ENCODE measurements at places on chromosomes 13 and 19. TPM values are rescaled to one million over a fixed set of nuclear protein-coding genes. Genes with fewer than 3 reads are reported as not detected.

- DNase-seq = no peak
Observed at GRCh38 chr13:32530841-32531253, 7.7 kb downstream of the N4BP2L2 start.

DNA sequence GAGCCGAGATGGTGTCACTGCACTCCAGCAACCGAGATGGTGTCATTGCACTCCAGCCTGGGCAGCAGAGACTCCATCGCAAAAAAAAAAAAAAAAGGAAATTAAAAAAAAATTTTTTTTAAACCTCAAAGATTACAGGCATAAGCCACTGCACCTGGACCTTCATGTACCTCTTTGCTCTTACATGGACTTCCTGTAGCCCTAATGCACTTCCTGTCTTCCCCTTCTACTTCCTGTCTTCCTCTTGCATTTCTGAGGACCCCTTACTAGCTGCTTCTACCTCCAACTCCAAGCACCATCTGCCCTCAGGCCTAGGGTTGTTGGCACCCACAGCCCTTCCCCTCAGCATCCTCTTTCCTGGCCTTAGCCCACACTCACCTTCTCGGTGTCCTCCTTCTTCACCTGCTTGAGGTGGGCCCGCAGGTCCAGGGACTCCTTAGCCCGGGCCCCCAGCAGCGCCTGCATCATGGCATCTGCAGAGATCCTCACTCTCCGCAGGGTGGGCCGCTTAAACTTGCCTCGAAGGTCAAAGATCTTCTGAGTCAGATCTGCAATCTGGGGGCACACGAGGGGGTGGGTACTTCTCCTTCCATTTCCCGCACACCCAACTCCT is 3.8 kb downstream of the TNNI3 start:
- no peak for DNase-seq

DNA sequence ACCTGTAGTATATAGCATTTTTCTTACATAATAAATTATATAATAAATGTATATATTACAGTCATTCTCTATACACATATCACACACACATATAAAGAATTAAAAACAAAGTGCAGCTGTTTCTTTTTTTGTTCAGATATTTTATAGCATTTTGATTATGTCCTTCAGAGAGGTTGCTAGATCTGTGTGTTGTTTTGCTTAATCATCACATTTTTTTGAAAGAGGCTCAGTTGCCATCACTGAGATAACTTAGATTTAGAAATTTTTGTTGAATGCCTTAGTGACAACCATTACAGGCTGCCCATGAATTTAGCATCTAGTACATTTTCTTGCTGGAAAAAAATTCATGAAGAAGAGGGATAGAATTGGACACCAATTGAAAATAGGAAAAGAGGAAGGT is 545.2 kb upstream of the PCDH9 start:
- DNase-seq = no peak

GRCh38 chr19:15038294-15038693 is 11.0 kb upstream of the CASP14 start:
- no peak for DNase-seq

The EPS8L1 gene
- total RNA-seq = 0.81 TPM

The FOSB gene
- 10.1 TPM for total RNA-seq

- no peak for DNase-seq
Observed at GRCh38 chr13:107351305-107351704, 783.4 kb upstream of the ARGLU1 start.

GRCh38 chr19:31350693-31351055 is 1.4 kb upstream of the TSHZ3 start:
- DNase-seq = no peak

DNA sequence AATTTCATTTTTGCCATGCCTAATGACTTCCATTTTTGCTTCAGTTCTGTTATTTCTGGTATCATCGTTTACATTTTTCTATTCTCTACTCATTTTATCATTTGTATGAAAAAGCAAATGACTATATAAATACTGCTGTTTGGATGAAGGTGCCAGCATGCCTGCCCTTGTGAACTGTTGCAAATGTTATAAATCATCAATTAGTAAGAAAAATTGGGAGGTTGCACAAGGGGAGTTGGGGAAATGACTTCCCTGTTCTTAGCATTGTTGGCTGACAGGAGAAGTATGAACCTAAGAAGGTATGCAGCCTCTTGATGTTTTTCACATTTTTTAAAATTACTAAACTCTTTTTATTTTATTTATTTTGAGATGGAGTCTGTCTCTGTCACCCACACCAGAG is 15.1 kb downstream of the SAFB start:
- no peak for DNase-seq

DNA sequence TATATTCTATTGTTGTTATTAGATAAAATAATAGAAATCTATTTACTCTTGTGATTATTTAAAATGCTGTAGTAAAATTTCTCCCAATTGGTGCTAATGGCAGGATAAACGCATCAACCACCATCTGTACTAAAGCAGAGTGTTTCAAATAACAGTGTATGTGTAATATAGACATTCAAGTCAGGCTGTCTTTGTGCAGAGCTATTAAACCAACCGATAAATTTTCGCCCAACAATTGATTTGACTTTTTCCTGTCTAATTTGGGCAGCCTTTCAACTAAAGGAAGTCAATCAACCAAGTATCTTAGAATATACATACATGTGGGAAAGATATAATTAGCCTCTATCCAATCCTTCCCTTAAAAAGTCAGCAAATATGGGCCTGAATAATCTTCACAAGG is 5.8 kb downstream of the AMER2 start:
- DNase-seq = no peak

- no peak for DNase-seq
Observed at GRCh38 chr19:7926727-7927604, 1.0 kb upstream of the CTXN1 start.

DNA sequence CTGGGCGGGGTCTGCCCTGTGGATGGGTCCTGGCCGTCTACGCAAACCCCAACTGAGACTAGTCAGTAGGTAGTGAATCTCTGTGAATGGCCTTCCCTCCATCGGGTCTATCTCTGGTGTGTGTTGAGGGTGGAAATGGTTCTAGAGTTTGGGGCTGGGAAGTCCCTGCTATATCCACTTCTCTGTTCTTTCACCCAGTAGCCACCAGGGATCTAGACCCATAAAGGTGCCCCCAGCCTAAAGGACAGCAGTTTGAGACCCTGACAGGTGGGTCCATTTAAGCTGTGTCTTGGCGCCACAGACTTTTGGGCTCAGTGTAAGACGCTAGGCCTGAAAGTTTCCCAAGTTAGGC is 57.7 kb downstream of the ZNF568 start:
- DNase-seq = no peak

The PLVAP gene
- total RNA-seq = 3.2 TPM

The GIPR gene
- total RNA-seq = 2.2 TPM

DNA sequence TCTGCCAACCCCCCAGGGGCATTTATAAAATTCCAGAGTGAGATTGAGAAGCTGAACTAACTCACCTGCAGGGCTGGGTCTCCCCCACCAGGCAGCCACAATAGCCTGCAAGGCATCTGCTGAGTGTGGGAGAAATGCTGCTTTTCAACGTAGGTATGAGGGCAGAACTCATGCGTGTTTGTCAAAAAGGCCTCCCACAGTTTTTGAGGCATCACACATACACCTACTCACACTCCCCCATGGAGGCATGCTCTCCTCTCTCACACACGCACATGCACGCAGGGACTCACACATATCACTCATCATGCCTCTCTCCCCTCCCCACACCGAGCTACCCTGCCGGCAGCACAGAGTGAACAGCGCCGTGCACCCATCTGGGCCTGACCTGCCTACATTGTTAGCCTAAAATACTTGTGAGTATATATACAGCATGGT is 390.5 kb downstream of the FGF9 start:
- no peak for DNase-seq

GRCh38 chr13:46124531-46124966 is 19.7 kb upstream of the CPB2 start:
- no peak for DNase-seq

The SHANK1 gene
- total RNA-seq = 140 TPM

DNA sequence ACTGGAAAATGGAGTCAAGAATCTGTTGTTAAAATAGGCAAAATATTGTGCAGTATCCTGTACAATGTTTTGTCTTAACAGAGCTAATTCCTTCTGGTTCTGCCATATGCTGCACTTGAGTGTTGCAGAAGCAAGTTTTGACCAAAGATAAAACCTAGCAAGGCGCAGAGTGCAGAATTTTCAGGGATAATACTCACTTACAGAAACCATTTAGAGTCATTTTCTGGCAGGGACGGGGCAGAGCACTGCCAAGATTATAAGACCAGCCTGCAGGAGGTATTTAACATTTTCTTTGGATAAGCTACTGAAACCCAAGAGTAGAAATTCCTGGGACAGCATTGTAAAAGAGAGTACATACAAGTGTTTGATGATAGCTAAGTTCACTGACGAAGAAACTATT is 159.5 kb upstream of the EDNRB start:
- no peak for DNase-seq

The NR1H2 gene
- total RNA-seq = 66.0 TPM

The BTBD2 gene
- 184 TPM for total RNA-seq

- DNase-seq = no peak
Observed at GRCh38 chr19:48311384-48311783, 14.0 kb upstream of the EMP3 start.

- DNase-seq = no peak
Observed at GRCh38 chr13:104592545-104593250, 1526.5 kb upstream of the SLC10A2 start.

DNA sequence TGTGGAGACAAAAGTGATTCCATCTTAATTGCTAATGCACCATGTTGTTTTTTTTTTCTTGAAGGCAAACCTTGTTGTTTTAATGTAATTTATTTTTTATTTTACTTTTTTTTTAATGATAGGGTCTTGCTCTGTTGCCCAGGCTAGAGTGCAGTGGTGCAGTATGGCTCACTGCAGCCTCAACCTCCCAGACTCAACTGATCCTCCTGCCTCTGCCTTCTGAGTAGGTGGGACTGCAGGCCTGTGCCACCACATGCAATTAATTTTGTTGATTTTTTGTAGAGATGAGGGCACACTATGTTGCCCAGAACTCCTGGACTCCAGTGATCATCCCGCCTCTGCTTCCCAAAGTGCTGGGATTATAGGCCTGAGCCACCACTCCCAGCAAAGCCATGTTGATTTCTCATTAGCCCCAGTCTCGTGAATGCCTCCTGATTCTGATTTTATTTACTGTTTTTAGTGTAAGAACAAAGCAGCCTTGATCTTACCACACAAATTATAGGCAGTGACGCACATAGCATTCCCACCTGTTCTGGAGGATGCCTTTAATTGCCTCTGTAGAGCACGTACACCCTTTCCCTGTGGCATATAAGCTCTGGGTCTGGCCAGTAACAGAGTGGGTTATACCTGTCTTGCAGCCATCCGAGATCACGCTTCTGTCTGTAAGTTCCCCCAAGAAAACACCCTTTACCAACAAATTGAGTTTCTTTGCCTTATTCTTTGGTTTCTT is 150.4 kb downstream of the GGACT start:
- no peak for DNase-seq

GRCh38 chr13:77329911-77330584 is 3.2 kb upstream of the MYCBP2 start:
- DNase-seq = no peak

GRCh38 chr13:102779436-102780159 is 6.0 kb upstream of the TEX30 start:
- no peak for DNase-seq

- DNase-seq = peak; percentile 66
Observed at GRCh38 chr19:11479898-11480714, 740 bp downstream of the ELAVL3 start.

DNA sequence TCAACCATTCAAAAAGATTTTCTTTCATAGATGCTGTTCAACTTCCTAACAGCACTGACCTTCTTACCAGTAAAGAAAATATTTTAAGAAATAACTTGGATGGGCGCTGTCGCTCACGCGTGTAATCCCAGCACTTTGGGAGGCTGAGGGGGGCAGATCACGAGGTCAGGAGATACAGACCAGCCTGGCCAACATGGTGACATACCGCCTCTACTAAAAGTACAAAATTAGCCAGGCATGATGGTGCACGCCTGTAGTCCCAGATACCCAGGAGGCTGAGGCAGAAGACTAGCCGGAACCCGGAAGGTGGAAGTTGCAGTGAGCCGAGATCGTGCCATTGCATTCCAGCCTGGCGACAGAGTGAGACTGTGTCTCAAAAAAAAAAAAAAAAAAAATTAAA is 865.7 kb upstream of the SLC10A2 start:
- DNase-seq = no peak

DNA sequence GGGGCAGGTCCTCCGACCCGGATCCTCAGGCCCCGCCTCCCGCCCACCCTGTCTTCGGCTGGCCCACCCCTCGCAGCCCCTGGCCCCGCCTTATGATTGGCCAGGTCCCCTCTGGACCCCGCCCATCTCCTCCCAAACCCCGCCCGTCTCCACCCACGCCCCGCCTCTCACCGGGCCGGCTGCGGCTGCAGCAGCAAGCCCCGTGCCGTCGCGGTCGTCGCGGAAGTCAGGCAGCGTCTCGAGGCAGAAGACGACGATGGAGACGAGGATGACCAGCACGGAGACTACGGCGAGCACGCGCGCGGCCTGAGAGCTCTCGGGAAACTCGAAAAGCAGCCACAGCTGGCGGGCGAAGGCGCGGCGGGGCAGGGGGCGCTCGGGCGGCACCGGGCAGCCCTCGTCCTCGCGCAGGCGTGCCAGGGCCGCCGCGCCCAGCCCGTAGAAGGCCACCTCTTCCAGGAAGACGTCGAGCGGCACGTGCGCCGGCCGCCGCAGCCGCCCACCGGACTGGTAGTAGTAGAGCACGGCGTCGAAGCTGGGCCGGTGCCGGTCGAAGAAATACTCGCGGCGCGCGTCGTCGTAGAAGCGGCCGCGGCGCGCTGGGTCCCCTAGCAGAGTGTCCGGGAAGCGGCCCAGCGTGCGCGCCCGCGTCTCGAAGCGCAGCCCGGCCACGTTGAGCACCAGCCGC is 495 bp downstream of the KCNA7 start:
- DNase-seq = no peak

- peak; percentile 30 for DNase-seq
Observed at GRCh38 chr19:409516-410242, 732 bp upstream of the C2CD4C start.

DNA sequence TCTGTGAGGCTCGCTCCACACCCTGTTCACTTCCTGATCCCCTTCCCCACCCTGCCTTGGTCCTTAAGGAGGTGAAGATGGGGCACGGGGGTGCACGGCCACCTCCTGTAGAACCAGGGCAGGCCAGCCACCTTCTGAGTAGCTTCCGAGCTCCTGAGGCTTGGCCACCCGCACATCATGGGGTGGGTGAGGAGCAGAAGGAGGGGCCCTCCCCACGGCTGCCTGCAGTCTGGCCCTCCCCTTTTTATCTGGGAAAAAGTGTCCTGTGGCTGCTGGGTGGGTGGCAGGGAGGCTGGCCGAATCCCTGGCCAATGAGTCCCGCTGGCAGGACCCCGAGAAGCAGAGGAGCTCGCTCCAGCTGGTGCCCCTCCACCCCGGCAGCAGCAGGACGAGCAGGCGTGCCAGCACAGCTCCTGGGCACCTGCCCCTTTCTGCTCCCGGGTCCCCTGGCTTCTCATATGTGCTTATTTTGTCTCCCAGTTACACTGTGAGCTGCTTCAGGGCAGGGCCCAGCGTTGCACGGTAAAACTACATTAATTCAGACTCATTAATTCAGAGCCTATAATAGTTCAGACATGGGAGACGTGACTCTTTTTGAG is 135.0 kb downstream of the KDM4B start:
- no peak for DNase-seq
